Hematopoietic multipotent progenitor cell treated with erythropoietin and hydrocortisone succinate and interleukin-3 and kit ligand, for 8 days (in vitro differentiated cells): ENCODE measurements at places on chromosomes 13 and 19.

GRCh38 chr13:42190529-42190928, 81.4 kb upstream of the AKAP11 start:
- no peak for DNase-seq

DNA sequence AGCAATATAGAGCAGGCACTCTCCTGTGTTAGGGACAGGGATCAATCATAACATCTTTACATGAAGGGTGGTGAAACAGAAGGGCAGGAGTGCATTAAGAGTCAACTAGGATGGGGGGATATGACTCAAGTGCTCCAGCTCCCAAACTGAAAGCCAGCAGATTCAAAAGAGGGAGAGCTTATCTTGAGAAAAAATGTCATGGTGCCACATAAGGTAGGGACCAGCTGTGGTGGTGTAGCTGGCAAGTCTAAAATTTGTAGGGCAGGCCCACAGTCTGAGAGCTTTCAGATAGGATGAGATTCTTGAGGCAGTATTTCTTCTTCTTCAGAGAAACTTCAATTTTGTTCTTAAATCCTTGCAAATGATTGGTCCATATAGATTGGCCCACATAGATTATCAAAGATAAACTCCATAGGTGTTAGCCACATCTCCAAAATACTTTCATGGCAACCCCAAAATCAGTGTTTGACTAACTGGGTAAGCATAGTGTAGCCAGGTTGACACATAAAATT, 19.1 kb downstream of the DNAJC15 start:
- DNase-seq, result no peak

- DNase-seq, result no peak
Observed at GRCh38 chr19:46737298-46737654, 8.6 kb upstream of the FKRP start.

- DNase-seq, result no peak
Observed at GRCh38 chr19:14056741-14057356, 5.0 kb downstream of the PALM3 start.

- no peak for DNase-seq
Observed at GRCh38 chr19:17415121-17415520, 4.7 kb upstream of the MVB12A start.

DNA sequence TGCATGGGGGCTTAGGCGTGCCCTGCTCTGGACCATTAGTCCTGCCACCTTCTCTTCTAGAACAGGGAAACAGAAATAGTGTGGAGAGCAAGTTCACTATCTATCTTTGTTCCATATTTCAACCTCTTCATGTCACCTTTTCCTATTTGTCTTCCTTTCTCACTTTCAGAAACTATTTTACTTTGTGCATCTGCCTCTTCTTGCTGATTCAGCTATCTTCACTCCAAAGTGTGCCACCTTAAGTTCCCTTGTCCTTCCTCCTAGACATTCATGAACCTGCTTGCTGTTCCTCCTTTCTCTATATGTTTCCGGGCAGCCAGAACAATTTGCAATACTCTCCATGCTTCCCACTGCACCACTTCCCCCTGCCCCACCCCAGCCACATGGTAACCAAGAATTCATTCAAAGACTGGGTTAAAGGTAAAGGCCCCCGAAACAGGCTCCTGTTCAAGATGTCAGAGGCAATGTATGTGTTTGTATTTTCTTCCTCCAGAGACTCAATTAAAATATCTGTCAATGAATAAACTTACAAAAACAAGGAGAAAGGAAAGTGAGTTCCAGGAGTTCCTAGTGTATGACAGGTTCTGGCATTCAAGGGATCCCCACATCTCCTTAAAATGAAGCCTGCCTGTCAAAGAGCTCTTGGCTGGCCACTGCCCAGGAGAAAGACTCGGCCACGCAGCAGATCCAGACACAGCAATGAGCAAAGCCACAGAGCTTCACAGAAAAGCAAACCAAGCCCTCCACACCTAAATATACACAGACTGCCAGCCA, 268.1 kb downstream of the DNAJC15 start:
- DNase-seq, result no peak

GRCh38 chr13:41458187-41458760, 924 bp downstream of the RGCC start:
- peak; percentile 71 for DNase-seq

- no peak for DNase-seq
Observed at GRCh38 chr13:86446311-86446710, 647.1 kb upstream of the SLITRK6 start.

GRCh38 chr13:73062468-73062867, 3.7 kb downstream of the KLF5 start:
- DNase-seq, result no peak

DNA sequence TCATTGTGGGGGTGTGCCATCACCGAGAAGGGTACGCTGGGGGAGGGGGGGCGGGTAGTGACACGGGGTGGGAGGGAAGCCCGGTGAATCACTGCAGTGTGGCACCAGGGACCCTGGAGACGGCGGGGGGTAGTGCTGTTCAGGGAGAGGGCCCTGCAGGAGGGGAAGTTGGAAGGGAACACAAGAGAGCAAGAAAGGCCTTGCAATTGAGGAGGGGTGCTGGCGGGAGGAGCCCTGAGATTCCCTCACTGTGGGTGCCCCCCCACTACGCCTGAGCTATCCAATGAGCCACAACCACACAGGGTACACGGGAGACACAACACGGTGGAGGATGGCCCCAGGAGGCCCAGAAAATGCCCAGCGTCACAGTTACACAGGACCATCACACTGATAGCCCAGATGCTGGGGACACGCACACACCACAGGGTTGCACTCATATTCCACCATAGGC, 516 bp upstream of the ATP1A3 start:
- no peak for DNase-seq

DNA sequence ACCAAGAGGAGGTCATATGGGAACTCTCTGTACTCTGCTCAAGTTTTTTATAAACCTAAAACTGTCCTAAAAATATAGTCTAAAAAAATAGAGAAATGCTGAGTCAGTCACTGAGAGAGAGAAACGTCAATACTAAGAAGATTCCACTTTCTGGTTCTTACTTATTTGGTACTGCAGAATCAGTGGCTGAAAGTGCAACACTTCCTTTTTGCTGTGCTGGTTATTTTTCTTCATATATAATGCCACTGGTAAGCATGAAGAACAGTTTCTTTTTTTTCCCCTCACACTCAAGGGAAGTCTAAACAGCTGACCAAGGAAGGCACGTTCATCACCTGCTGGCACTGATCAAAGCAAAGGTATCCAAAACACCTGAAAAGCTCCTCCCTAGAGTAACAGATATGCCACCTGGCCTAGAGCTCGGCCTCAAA, 44.3 kb upstream of the N4BP2L1 start:
- no peak for DNase-seq

DNA sequence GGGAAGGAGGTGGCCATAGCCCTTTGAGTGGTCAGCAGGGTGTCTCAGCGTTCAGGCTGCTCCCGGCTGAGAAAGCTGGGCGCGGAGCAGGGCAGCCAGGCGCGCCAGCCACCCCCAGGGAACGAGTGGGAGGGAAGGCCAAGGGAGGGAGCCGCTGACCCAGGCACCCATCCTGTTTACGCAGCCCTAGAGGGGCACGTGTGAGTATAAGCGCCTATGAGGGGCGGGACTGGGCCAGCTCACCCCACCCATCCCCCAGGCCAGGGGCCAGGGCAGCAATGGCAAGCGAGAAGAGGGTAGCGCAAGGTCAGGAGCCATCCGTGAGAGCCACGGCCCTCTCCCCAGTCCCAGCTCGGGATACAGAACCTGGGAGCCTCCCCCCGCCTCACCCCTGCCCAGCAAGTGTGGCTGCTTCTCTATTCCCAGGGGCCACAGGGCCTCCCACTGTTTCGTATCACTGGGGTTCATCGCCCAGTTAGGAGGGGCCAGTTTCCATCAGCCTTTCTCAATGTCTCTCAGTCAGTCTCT, 897 bp upstream of the DMKN start:
- no peak for DNase-seq

DNA sequence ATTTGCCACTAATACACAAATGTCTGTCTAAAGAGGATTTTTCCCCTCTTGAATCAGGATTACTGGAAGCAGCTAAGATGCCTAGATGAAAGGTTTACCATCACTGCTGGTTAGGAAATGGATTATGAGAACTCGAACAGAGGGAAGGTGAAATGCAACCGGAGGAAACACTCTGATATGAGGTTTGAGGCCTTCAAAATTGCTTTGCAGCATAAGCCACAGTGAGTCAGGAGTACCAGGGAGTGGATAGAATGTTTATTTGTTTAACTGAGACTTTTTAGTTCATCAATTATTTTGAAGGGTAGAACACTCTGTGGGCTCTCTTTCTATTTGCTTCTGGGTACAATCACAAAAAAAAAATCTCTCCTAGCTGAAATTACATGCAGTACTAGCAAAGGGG, 18.1 kb downstream of the CDADC1 start:
- no peak for DNase-seq

GRCh38 chr19:5829567-5830310, 9.8 kb downstream of the FUT6 start:
- no peak for DNase-seq
